ENCODE measurements at places on chromosomes 11 and 22.
A peak's percentile ranks its signal among the peaks of the same experiment; 100 is the strongest.

GRCh38 chr11:34558211-34558610, 44.6 kb upstream of the ELF5 start:
- no peak for DNase-seq

- DNase-seq: peak; percentile 33
Measured at GRCh38 chr22:31106001-31106571, 1.3 kb downstream of the SELENOM start.

DNA sequence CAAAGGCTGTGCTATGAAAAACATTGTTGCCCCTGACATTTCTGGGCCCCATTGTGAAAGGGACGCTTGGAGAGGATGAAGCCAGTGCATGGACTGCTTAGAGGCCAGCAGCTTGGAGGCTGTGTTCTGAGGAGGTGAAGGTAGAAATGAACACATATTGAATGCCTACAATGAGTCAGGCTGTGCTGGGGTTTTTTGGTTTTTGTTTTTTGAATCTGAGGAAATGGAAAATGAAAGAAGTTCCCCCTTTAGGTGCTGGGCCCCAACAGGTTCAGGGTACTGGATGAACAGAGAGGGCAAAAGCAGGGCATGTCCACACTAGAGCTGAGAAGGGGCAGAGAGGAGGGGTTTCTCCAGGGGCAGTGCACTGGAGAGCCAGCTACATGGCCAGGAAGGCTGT, 166.1 kb upstream of the API5 start:
- DNase-seq: no peak

DNA sequence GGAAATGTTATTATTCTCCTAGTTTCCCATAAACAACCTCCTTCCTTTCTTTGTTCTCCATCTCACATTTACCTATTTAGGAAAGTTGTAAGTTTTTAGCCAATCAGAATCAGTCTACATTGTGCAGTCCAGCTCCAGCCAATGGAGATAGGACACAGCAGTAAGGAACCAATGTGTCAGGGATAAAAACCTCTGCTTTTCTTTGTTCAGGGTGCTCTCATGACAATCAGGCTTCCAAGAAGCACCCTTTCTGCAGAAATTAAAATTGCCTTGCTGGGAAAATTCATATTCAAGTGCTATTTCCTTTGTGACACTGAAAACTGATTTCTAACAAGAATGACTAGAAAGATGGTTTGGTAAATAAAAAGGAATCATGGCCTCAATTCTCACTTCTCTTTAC, 14.6 kb downstream of the SCGB2A1 start:
- no peak for DNase-seq

DNA sequence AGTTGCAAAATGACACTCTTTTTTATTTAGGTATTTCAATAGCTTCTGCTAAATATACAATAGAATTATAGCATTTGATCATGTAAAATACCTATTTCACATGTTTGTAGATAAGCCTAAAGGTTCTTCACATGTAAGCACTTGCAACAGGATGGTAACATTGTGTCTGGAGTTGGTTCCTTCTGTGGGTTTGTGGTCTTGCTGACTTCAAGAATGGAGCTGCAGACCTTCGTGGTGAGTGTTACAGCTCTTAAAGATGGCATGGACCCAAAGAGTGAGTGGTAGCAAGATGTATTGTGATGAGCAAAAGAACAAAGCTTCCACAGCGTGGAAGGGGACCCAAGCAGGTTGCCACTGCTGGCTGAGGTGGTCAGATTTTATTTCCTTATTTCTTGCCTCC, 246.4 kb upstream of the PDGFD start:
- DNase-seq: no peak

DNA sequence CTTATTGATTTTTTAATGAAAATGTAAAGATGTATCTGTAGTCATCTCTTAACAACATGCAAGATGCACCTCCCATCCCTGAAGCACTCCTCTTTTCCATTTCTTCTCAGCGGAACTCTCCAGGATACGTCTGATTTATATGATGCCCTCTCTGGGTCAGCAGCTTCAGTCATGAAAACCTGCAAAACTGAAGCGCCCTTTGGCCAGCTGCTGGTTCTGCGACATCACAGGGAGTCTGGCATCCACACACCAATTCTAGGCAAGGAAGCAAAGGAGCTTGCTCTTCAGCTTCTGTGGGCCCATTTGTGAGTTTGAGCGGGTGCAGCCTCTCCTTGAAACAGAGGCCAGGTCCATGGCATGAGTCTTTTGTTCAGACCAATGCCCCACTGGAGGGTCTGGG, 1253.3 kb downstream of the TBC1D22A start:
- no peak for DNase-seq

DNA sequence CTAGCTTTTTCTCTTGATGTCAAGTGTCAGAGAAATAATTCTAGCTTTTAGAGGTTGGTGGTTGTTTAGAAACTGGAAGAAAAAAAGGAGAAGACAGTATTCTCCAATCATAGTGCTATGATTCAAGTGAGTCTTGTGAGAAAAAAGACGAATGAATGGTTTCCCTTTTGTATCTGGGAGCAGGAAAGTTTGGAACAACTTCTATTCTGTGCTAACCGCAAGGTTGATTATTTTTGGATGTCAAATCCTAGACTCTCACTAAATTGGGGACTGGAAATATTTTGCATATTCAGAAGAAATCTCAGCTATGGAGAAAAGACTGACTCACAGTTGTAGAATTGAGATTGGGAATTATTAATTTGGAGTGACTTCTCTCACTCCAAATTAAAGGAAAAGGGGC, 69.2 kb downstream of the SYT13 start:
- no peak for DNase-seq

DNA sequence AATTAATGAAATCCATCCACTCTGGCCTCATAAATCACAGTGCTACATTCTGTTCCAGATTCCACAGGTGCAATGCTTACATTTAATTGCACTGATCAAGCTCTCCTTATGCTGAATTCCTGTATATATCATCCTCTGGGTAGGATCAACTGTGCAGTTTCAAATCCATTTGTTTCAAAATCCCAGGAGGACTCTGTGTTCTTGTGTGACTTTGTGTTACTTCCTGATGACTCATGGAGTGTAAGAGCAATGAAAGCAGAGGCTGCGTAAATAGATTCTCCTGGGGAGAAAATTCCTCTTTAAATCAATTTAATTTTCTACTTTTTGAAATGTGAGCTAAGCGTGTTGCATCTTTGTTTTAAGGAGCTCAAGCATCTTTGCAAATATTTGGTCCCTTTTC, 752.7 kb downstream of the METTL15 start:
- DNase-seq: no peak

GRCh38 chr11:76857781-76858410, 2.8 kb upstream of the ACER3 start:
- no peak for DNase-seq

- DNase-seq: no peak
Measured at GRCh38 chr11:26730414-26731083, 8.7 kb upstream of the SLC5A12 start.

DNA sequence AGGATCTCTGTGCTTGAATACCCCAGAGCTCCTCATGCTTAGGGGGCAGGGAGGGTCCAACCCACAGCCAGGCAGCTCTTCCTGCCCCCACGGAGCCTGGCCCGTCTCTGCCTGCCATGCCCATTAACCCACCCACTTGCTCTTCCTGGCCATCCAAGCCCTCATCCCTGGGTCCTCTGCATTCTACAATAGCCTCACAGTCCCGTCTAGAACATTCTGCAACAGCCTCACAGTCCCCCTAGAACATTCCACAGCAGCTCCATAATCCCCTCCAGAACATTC, 15.1 kb downstream of the TSPAN32 start:
- no peak for DNase-seq

GRCh38 chr22:42336527-42337227, 66.2 kb upstream of the TCF20 start:
- DNase-seq: no peak

DNA sequence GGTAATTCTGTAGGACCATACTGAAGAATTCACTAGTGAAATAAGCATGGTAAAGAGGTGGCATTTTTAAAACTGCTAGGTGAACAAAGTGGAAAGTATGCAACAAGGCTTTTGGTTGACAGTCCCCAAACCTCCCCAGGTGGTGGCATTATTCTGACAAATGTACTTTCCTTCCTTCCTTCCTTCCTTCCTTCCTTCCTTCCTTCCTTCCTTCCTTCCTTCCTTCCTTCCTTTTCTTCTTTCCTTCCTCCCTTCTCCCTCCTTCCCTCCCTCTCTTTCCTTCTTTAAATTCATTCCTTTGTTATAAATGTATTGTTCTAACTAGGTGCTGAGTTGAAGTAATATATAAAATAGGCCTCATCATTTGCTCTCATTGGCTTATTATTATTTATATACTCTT, 284.7 kb upstream of the ANO5 start:
- DNase-seq: no peak

GRCh38 chr22:40855071-40855978, 1.1 kb downstream of the ST13 start:
- DNase-seq: no peak

DNA sequence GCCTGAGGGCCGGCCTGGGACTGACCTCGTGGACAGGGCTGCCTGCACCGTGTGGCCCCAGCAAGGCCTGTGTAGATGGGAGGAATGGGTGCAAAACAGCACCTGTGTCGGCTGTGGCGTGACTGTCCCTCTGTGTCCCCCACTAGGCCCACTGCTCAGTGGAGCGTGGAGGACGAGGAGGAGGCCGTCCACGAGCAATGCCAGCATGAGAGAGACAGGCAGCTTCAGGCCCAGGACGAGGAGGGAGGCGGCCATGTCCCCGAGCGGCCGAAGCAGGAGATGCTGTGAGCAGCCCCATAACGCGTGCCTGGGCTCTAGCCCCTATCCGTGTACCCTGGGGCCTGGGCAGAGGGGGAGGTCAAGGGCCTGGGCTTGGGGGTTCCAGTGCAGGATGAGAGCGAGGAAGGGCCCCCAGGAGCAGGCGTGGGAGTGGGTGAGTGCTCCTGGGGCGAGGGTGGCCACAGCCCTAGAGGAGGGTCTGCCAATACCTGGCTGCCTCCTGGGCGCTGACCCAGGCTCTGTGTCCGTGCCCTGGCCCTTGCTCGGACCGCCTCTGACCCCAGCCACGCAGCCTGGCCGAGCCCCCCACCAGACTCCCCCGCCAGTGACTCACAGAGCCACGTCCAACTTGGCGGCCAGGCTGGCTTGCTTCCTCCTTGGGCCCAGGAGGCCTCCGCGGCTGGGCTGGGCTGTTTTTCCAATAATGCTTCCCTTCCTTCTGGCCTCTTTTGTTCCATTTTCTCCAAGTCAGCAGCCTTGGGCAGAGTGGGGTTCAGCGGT, 11.6 kb downstream of the PRR33 start:
- peak; percentile 92 for DNase-seq

- no peak for DNase-seq
Measured at GRCh38 chr11:66076561-66076960, 6.5 kb downstream of the PACS1 start.

DNA sequence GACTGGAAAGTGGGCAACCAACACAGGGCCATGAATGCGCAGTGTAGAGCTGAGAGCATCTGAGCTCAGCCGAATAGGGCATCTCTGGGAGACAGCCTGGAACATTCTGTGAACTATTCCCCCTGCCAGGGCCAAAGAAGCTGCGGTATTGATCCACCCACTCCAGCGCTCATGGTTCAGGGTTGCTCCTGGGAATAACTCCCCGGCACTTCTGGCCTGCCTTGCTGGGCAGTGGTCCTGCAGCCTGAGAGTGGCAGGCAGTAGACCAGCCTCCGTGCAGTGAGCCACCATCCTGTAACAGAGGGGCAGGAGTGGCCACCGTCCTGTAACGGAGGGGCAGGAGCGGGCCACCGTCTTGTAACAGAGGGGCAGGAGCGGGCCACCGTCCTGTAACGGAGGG, 12.2 kb downstream of the TMPRSS6 start:
- no peak for DNase-seq

DNA sequence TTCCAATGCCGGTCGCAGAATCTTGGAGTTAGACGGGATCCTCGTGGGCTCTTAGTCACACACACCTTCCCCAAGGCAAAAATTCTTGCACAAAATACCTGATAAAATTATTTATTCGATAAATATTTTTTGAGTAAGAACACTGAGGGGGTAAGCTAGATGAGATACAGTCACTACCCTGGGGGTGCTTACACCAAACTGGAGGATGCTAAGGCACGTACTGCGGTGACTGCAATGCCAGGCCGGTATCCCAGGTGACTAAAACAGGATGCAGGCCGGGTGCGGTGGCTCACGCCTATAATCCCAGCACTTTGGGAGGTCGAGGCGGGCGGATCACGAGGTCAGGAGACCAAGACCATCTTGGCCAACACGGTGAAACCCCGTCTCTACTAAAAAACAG, 1.7 kb upstream of the MRTFA start:
- no peak for DNase-seq

DNA sequence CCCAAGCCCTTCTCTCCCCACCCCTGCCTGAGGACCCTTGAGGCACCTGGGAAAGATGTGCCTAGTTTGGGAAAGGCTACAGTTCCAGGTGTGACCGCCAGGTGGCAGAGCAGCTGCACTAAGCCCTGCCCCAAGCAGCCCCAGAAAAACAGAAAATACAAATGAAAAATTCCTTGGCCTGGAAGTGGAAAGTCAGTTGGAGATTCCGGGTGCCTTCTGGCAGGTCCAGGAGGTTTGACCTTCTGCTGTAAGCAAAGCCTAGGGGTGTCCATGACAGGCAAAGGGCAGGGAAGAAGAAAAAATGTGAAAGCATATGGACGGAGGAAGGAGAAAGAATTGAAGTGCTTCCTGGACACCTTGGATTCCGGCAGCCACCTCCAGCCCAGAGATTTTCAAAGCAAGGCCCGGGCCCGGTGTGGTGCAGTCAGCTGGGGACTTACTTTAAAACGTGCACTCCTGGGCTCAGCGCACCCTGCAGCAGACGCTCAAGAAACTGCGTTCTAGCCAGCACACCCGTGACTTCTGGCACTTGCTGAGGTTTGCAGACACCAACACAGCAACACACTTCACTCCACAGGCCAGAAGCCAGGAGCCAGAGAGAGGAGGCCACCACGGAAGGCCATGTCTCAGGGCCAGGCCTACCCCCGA, 37.3 kb upstream of the SLC22A12 start:
- DNase-seq: peak; percentile 75

GRCh38 chr11:98047647-98048046, 973.1 kb upstream of the CNTN5 start:
- DNase-seq: no peak

- DNase-seq: no peak
Measured at GRCh38 chr11:11568651-11569229, 53.1 kb downstream of the GALNT18 start.

- no peak for DNase-seq
Measured at GRCh38 chr11:71566081-71566620, 788 bp downstream of the KRTAP5-10 start.

- no peak for DNase-seq
Measured at GRCh38 chr11:70790671-70791300, 392.5 kb downstream of the CTTN start.

GRCh38 chr11:92769112-92769511, 200.3 kb upstream of the MTNR1B start:
- DNase-seq: no peak

DNA sequence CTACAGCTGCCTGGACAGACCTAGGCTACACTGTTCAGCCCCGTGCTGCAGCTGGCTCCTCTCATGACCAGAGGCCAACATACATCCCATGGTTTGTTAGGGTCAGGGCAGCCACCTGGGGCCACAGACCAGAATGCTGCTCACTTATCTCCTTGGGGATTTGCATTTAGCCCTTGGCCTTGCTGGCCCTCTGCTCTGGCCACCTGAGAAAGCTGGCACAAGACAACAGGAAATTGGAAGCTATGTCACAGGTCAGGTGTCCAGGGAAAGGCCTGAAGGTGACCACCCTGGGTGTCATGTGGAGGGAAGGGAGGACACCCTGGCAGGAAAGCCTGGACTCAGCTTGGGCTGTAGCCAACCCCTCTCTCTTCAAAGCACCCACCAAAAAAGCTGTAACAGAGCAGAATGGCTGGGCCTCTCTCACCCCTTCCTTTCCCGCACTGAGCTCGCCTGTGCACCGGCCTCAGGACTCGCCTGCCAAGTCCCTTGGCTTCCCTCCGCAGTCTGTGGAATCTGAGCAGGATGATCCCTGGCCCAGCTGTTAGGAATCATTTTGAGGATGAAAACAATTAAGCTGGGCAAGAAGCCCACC, 86.3 kb downstream of the SNX19 start:
- DNase-seq: peak; percentile 95

Measured in right hindlimb (tissue), 1 donor.